ENCODE measurements at places on chromosomes 5 and 9.

- DNase-seq: no peak
These were observed 50.8 kb upstream of the TPD52L3 start for GRCh38 chr9:6277417-6277816.

- DNase-seq: no peak
These were observed 271.6 kb downstream of the RAB3C start for GRCh38 chr5:58854441-58854840.

DNA sequence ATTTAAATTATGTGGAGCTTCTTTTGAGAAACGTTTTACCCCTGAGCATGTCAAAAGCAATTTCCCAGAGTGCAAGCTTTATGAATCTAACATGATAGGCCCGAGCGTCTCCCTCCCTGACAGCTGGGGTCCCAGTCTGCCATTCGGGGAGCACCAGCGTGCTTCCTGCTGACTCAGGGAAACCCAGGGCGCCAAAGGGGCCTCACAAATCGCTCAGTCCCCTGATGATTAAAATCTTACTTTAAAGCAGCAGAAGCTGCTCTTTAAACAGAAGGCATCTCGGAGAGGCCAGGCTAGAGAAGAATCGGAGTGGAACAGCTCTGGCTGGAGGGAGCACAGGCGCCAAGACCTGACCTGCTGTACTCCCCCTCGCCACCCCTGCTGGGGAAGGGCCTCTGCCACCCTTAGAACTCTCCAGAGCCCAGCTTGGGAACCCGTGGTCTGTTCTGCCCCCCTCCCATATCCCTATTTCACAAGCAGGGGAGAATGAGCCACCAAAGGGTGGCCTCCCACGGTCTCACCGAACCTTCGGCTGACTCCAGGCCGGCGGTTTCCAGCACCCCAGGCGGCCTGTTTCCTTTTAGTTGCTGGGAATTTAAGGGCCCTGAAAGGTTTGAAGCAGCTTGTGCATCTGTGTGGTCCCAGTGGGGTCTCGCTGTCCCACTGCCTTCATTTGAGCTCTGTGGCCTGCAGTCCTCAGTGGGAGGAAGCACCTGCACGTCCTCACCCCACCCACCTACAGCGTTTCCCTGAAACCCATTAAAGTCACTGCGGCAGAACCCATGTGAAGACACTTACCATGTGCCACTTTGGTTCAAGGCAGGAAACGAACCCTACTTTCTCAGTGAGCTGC is 147.6 kb downstream of the COL23A1 start:
- DNase-seq: no peak

GRCh38 chr5:132095424-132095972 is 21.9 kb downstream of the CSF2 start:
- DNase-seq: no peak

DNA sequence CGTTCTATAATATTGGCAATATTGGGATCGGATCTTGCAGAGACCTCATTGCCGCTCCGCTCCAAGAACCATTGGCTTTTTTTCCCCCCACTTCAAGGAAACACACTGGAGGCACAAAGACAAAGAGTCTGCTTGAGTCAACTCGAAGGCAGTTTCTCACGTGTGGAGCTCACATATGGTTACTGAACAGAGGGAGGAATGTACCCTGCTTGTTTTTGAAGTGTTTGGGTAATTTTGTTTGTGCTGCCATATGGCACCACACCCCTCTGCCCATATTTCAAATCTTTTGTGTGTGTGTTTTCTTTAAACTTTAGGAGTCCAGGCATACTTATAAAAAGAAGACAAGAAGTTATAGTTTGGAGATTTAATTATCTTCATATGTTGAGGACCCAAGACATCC is 595.9 kb downstream of the DTWD2 start:
- DNase-seq: no peak

- no peak for DNase-seq
These were observed 75.5 kb downstream of the CACNA1B start for GRCh38 chr9:137952976-137953666.

DNA sequence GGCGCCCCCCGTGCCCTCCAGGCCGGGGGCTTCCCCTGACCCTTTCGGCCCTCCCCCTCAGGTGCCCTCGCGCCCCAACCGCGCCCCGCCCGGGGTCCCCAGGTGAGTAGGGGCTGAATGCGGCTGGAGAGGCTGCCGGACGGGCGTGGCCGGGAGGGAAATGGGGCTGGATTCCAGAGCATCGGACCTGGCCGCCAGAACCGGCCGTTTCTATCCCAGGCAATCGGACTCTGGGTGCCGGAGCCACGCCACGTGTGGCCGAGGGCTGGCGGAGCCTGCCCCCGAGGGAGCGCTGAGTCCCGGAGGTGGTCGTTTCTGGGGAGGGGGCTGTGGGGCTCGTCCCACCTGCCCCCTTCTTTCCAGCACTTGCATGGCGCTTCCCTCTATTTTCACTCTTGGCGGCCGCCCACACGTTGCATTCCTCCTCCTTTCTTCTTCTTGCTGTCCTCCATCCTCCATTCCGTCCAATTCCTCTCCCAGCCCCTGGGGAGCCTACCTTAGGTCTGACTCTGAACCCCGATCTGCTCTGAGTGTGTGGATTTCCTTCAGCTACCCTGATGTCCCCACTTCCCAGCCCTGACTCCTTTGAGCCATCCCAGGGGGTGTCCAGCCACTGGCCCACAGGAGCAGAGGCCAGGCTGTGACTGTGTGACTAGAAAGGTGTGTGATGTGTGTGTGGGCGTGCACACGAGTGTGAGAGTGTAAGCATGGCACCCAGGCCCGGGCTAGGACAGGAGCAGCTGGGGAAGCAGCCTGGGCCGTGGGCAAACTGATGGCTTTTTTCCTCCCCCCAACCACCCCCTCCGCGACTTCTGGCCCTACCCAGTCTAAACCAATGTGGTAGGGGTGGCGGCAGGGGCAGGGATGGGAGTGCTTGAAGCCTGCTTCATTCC is 24.7 kb downstream of the GOLGA2 start:
- no peak for DNase-seq

- no peak for DNase-seq
These were observed 101.1 kb downstream of the RGS3 start for GRCh38 chr9:113564498-113565237.

DNA sequence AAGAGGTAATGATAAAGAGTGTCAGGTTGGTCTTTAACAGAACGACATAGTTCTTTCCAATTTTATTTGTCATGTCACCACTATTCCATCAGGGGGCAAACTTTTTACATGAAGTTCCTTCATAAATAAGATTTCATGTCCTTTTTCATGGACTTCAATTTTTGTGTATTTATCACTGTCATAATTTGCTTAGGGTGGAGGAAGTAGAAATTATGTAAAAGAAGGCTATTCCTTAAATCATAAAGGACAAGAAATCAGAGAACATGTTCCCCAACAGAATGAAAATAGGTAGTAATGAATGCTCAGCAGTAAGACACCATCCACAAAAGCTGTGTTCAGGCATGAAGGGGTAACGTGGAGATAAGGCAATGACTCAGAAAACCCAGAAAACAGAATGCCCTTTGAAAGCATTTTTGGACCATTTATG is 72.7 kb downstream of the ZFAND5 start:
- peak; percentile 31 for DNase-seq

DNA sequence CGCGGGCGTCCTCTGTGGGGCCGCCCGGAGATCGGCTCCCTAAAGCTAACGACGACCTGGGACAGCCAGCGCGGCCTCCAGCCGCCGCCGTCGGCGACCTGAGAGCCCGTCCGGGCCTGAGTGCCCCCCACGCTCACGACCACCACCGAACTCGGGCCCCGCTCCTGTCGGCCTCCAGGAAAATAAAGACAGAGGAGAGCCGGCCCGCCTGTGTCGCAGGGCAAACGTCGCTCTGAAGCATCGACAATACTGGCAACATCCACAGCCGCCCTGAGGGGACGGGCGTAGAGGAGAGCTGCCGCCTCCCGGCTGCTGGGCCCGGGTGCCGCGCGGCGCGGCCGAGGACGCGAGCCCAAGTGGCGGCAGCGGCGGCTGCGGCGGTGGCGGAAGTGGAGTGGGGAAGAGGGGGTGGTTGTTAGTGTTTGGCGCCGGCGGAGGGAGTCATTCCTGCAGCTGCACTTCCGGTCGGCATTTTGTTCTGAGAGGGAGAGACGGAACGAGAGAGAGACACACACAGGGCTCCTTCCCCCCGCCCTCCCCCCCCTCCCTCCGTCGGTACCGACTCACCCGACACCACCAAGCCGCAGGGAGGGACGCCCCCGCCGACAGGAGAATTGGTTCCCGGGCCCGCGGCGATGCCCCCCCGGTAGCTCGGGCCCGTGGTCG is at the start of gene NIPBL:
TSS of gene NIPBL (plus strand) at position 471 of the 666 bp plus-strand sequence. CDS start 76,928 bp downstream, outside the sequence.
- peak; percentile 93 for DNase-seq

GRCh38 chr5:72659726-72660125 is 152.5 kb upstream of the ZNF366 start:
- DNase-seq: no peak

DNA sequence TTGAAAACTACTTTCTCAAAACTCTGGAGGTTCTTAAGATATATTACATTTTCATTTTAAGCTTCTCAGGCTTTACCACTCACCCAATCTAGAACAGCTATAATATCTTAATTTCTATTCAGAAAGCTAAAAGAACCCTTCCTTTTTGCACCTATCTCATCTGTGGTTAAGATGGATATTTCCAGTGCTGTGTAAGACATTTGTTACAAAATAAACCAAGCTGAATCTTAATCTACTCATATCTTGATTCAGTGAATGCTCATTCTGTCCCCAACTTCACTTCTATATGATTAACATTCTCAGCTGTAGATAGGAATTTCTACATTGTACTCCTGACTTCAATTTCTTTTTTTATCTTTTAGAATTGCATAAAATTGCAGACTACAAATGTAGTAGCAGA is 15.0 kb downstream of the ABHD17B start:
- peak; percentile 13 for DNase-seq

- no peak for DNase-seq
These were observed 216.9 kb downstream of the GABBR2 start for GRCh38 chr9:98491828-98492227.

DNA sequence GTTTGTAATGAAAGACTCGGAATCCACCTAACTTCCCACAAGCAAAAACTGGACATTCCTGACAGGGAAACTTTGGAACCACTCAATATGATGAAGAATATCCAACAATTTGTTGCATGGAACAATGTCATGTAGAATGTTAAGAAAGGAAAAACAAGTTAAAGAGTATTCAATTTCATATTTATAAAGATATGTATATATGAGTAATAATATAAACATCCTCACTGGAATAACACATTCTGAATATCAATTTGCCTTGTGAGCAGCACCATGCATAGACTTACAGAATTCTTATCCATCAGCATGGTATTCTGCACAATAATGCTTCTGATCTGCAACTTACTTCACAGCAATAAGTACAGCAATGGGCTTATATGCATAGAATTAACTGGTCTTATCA is 650.3 kb downstream of the SEMA5A start:
- DNase-seq: no peak

DNA sequence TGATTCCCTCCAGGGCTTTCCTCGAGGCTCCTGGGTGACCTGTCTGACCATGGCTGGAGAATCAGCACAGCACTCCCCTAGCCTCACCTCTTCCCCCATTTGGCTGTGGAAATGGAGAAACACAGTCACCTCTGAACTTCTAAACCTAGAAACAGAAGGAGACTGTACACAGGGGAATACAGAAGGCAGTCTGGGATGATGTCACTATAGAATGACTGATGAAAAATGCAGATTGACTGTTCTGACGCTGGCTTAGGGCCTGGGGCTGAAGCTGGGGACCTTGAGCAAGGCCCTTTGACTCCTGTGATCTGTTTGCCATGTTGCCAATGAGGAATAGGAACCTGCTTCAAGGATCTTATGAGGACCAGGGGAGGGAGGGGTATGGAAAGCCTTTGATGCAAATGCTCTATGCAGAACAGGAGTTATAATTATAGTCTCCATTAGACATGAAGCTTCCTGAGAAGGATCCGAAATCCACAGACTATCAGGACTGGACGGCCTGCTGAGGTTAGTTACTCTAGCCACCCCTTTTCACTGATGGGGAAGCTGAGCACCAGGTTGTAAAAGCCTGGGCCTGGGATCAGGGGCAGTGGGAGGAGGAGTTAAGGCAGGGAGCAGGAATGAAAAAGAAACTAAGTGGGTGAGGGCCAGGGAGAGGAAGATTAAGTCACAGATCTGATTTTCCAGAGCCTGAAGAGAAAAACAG is 24.4 kb upstream of the ANXA6 start:
- DNase-seq: no peak

Measured in activated CD4-positive, alpha-beta T cell treated with anti-CD3 and anti-CD28 coated beads, Interleukin-2, Interleukin-4, amounts not matched to agents 100 ng/mL and 50 ng/mL, durations not matched to agents 16 hours and 8 hours (primary cell).